ENCODE measurements at places on chromosomes 7 and 10.

DNA sequence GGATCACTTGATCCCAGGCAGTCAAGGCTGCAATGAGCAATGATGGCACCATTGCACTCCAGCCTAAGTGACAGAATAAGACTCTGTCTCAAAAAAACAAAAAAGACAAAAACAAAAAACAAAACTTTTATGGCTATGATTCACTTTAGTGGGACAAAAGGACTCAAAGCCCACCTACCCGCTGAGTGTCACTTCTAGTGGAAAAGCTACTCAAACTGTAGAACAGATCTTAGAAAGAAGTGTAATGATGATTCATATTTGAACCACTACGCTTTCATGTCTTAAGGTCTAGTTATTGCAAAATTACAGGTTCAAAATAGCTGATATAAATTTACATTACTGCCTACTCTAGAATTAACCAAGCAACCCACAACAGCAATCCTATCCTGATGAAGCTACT lies 47.1 kb upstream of the OTUD1 start:
- DNase-seq: no peak

DNA sequence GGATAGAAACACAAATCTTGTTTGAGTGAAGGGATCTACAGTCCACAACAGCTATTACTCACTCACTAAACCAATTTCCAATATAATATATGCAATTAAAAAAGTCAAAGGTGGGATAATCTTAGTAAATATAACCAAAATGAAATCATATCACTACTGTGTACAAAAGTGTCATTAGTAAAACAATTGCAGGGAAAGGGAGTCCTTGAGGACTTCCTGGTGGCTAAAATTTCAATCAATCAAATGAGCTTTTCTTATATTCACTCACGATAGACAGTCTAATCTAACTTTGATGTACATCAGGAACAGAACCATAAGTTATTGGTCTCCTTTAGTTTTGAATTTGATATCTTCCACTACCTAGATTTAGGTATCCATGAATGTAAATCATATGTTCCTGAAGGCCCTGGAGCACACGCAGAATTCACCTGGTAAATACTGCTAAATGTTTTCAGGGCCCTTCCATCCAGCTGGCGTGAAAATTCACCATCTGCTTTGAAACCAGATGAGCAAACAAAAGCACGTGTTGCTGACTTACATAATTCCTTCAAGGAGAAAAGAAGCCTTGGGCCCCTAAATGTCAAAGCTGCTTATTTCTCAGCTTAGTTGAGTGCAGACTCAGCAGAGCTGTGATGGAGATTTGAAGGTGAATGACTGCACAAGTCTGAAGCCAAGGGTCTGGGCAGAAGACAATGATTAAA lies 159.3 kb upstream of the TMEM196 start:
- DNase-seq: no peak

DNA sequence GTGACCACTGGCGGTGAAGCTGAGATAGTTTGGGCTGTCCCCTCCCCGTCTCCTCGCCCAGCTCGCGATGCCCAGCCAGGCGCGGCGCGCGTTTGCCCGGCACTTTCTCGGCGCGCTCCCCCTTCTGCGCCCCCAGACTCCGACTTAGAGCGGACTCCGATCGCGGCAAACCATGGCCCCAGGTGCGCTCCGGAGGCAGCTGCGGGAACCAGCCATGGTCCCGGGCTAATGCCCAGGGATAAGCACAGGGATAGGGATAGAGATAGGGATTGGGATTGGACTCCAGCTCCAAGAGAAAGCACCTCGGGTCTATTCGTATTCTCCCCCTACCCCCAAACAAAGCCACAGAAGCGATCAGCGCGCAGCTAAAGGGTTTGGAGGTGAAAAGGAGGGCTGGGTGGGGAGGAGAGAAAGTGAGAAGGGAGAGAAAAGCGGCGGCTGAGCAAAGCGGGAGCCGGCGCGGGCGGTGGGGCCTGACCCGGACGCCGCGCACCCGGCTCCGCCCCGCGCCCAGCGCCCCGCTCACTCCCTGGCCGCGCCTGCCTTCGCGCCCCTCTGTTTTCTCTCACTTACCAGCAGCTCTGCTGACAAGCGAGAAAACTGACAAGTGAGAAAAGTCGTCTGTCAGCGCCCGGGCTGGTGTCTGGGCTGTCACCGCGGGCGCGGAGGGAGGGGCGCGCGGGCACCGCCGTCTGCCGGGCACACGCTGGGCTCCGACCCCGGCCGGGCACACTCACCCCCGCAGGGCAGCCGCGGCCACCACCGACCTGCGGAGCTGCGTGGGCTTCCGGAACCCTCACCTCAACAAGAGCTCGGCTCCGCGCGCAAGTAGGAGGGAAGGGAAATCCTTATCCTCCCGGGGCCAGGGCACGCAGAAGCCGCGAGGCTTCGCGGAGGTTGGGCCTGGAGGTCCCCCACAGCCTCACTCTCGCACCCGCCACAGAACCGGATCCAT lies at the start of gene PDE1C:
Gene PDE1C, minus strand, starts transcription at position 2 of the 955 bp plus-strand sequence.
- no peak for DNase-seq

- DNase-seq: no peak
These were observed 124.6 kb upstream of the MBL2 start for GRCh38 chr10:52897162-52897561.

GRCh38 chr10:7819121-7819460 lies 786 bp downstream of the TAF3 start:
- no peak for DNase-seq

- DNase-seq: no peak
These were observed 45.0 kb upstream of the STK17A start for GRCh38 chr7:43537765-43538403.

DNA sequence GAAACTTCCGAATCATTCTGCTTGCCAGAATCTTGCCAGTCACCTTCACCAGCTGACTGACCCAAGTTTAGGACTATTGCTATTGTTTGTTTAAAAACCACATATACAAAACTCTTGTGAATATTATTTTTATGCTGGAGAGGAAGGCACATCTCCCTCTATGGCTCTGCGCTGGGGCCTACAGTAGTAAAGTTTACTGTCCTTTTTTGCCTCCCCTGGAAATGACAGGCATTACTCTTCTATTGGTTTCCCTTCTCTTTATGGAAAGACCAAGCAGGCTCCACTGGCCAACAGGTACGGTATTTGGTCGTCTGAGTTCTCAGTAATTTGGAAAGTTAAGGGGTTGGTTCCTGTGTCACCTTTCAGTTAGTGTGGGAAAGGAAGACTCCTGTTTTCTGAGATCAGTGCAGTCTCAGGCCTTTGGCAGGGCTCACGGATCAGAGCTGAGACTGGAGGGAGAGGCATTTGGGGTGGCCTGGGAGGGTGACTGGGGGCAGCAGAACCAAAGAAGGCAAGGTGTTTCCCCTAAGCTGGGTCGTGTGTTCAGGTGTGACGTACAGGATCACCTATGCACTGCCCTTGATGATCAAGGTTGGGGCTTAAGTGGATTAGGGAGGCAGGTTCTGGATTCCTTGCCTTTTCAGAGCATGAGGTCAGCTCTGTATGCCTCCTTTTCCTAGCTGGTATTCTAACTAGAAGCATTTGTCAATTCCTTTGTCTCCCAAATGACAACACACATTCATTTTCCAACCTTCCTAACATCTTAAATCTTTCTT lies 16.0 kb upstream of the KIF5B start:
- DNase-seq: no peak

GRCh38 chr7:54465095-54465494 lies 77.1 kb upstream of the VSTM2A start:
- no peak for DNase-seq

All from GM04503 (cell line).